ENCODE measurements at places on chromosomes 5 and 9.
A peak's percentile ranks its signal among the peaks of the same experiment; 100 is the strongest.

DNA sequence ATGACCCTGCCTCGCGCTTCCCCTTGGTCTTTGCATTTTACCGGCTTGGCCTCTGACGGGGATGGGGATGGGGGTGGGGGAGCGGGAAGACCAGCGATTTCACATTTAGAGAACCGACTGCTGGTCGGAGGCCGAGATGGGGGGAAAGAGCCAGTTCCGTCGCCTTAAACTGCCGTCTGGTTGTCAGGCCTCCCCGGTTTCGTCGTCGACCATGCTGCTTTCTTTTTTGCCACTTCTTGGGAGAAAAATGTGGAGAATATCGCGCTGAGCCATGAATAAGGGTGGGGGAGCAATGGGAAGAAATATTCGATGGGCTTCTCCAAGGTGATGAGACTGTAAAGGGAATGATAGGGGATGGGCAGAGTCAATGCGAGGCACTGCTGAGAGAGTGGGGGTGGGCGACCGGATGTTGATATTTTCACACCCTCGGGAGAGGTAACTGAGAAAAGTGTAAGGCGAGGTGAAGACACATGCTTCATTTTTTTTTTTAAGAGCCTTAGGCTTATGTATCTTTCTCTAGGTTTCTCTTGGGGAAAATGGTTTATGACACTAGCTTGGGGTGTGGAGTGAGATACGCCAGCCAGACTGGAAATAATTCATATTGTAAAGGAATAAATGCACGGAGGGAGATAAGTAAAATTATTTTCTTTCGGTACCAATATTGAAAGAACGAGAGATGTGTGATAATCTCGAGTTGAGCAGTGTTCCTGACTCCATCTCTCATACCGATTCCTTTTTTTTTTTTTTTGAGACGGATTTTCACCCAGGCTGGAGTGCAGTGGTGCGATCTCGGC lies 1.1 kb downstream of the KIF2A start:
- H3K27ac ChIP-seq: peak overlapping the region; percentile 99
- no peaks in the 10 kb centered on the region for H3K27me3 ChIP-seq
- peaks cover 48% of the 10 kb centered on the region for H3K36me3 ChIP-seq
- DNase-seq: peak; percentile 47
- H3K4me1 ChIP-seq: peaks cover 68% of the 10 kb centered on the region
- H3K4me3 ChIP-seq: peak overlapping the region; percentile 99

GRCh38 chr9:90546200-90546599 lies 96.4 kb downstream of the DIRAS2 start:
- DNase-seq: no peak
- no peak overlapping the region for H3K27ac ChIP-seq
- no peaks in the 10 kb centered on the region for H3K4me1 ChIP-seq

- H3K4me3 ChIP-seq: no peak overlapping the region
- H3K27me3 ChIP-seq: no peaks in the 10 kb centered on the region
- DNase-seq: no peak
- no peak overlapping the region for H3K27ac ChIP-seq
Measured at GRCh38 chr5:164350236-164350635, 844.8 kb downstream of the MAT2B start.

- H3K27ac ChIP-seq: no peak overlapping the region
- no peaks in the 10 kb centered on the region for H3K36me3 ChIP-seq
- H3K4me1 ChIP-seq: no peaks in the 10 kb centered on the region
- no peak for DNase-seq
- peaks cover 6% of the 10 kb centered on the region for H3K27me3 ChIP-seq
Measured at GRCh38 chr5:98474782-98475181, 298.7 kb upstream of the RGMB start.

DNA sequence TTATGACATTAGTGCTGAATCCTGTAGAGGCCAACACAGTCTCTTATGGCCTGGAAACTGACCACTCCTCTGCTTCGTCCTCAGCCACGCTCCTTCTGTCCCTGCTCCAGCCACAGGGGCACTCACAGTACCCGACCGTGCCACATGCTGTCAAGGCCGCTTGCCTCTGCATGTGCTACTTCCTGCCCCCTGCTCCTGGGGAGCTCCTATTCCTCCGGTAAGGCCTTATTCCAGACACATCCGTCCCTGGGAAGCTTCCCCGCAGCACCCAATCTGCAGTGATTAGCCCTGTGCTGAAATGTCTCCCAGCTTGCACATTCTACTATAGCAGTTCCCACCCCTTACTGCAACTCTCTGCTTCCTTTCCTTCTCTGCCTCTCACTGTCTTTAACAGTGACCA lies 187.5 kb downstream of the CRB2 start:
- no peak overlapping the region for H3K4me3 ChIP-seq
- DNase-seq: no peak
- H3K4me1 ChIP-seq: no peaks in the 10 kb centered on the region
- no peaks in the 10 kb centered on the region for H3K27me3 ChIP-seq

- no peak overlapping the region for H3K27ac ChIP-seq
- no peak overlapping the region for H3K4me3 ChIP-seq
- DNase-seq: no peak
- H3K27me3 ChIP-seq: no peaks in the 10 kb centered on the region
Measured at GRCh38 chr9:107548298-107549142, 59.0 kb upstream of the KLF4 start.

DNA sequence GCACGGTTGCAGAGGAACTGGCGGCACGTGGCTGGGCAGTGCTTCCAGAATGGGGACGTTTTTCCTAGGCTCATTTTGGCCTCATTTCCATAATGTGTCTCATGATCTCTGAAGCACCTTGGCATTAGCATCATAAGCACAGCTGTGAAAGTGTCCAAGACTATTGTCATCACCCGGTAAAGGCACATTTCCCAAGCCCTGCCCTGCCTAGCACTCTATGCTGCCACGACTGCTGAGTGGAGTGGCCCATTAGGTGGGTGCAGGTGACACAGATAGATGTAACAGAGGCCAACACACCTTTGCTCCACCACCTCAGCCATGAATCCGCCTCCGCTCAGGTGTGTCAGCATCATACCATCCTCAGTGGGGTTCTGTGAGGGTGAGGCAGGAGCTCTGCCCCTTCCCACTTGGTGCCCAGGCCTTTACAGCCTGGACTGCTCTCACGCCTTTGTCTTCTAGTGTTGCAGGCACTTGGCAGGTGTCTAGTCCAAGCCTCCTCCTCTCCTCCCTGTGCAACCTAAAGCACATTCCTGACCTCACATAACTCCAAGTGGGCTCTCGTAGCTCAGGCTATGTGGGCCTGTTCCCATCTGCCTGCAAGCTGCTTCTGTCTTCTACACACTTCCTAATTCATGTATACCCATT lies 213.0 kb downstream of the FSTL4 start:
- peaks cover 37% of the 10 kb centered on the region for H3K4me1 ChIP-seq
- peaks cover 2% of the 10 kb centered on the region for H3K27me3 ChIP-seq
- H3K4me3 ChIP-seq: no peak overlapping the region
- H3K36me3 ChIP-seq: no peaks in the 10 kb centered on the region
- no peak for DNase-seq
- H3K27ac ChIP-seq: no peak overlapping the region

GRCh38 chr5:405421-405820 lies 37.6 kb upstream of the EXOC3 start:
- H3K27me3 ChIP-seq: no peaks in the 10 kb centered on the region
- H3K27ac ChIP-seq: no peak overlapping the region
- no peak overlapping the region for H3K4me3 ChIP-seq
- DNase-seq: no peak

DNA sequence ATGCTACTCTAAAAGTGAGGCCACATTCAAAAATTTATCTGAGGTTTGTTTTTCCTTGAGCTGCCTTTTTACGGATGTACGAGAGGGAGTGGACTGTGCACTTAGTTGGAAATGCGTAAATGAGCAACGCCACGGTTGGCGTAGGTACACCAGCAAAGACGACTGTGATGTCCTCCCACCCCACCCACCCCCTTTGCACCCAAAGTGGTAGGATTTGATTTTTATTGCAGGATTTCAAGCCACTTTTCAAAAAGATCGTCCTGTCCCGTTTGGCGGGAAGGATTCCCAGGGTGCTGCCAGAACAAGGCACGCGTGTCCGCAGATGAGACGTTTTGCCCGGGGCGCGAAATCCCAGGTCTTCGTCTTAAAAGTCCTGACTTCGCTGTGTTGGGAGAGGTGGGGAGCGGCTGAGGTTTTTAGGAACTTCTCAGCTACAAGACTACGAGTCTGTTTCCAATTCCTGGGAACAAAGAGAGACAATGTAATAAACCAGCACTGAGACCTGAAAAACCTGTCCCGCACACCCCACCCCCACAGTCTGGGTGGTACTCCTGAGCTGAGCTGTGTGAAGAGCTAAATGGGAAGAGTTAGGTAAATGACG lies 1.0 kb upstream of the TLE1 start:
- H3K4me3 ChIP-seq: peak overlapping the region; percentile 83
- peak overlapping the region; percentile 63 for H3K27ac ChIP-seq
- DNase-seq: no peak
- H3K4me1 ChIP-seq: peaks cover 5% of the 10 kb centered on the region

DNA sequence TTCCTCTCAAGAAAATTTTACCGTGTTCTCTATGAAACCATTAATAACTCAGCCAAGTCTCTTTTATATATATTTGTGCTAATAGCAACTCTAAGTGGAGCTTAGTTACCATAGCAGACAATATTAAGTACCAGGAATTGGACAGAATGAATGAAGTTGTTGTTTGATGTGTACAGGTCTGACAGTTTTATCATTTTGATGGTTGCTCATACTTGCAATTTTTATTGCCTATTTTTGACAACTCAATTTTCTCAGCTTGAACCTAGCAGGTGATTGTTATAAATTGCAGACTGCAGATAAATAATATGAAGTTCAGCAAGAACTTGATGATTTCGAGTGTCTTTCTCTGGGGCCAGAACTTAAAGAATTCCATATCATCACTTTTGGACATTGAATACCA lies 163.2 kb downstream of the PLPPR1 start:
- H3K4me1 ChIP-seq: no peaks in the 10 kb centered on the region
- no peak overlapping the region for H3K4me3 ChIP-seq
- no peak for DNase-seq
- H3K27me3 ChIP-seq: no peaks in the 10 kb centered on the region

DNA sequence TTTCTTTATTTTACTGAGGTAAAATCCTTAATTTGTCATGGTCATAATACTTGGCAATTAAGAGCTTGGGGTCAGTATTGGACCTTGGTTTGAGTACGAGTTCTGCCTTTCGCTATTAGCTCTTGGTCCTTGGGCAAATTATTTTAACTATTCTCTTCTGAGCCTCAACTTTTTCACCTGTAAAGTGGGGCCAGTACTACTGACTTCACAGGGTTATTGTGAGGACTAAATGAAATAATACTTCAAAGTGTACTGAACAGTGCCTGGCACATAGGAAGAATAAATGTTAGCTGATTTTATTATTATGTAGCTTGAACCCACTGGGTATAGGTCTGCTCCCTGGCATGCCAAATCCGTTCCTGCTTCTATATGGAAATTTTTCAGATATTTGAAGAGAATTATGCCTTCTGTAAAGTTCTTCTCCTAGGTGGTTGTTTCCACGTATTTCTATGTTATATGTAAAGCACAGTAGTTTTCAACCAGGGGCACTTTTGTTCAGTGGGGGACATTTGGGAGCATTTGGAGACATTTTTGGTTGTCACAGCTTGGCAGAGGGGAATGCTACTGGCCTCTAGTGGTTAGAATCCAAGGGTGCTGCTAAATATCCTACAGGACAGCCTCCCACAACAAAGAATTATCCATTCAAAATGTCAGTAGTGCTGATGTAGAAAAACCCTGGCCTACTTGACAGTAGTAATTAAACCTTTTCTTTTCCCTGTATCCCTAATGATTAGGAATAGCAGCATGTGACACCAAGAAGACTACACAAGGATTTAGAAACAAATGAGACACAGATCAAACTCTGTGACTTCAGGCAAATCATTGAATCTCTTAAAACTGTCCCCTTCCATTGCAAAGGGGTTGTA lies 4.5 kb downstream of the RCL1 start:
- no peak overlapping the region for H3K4me3 ChIP-seq
- no peak overlapping the region for H3K27ac ChIP-seq
- peaks cover 52% of the 10 kb centered on the region for H3K4me1 ChIP-seq
- no peak for DNase-seq
- peaks cover 14% of the 10 kb centered on the region for H3K36me3 ChIP-seq

- no peaks in the 10 kb centered on the region for H3K36me3 ChIP-seq
- H3K4me1 ChIP-seq: no peaks in the 10 kb centered on the region
- H3K4me3 ChIP-seq: no peak overlapping the region
- no peak for DNase-seq
- H3K27me3 ChIP-seq: peaks cover 13% of the 10 kb centered on the region
Measured at GRCh38 chr5:96572864-96573512, 89.2 kb upstream of the CAST start.

GRCh38 chr5:93598091-93599000 lies 15.3 kb downstream of the NR2F1 start:
- H3K36me3 ChIP-seq: peaks cover 7% of the 10 kb centered on the region
- H3K27me3 ChIP-seq: peaks cover 33% of the 10 kb centered on the region
- H3K4me3 ChIP-seq: no peak overlapping the region
- DNase-seq: no peak
- H3K4me1 ChIP-seq: no peaks in the 10 kb centered on the region

DNA sequence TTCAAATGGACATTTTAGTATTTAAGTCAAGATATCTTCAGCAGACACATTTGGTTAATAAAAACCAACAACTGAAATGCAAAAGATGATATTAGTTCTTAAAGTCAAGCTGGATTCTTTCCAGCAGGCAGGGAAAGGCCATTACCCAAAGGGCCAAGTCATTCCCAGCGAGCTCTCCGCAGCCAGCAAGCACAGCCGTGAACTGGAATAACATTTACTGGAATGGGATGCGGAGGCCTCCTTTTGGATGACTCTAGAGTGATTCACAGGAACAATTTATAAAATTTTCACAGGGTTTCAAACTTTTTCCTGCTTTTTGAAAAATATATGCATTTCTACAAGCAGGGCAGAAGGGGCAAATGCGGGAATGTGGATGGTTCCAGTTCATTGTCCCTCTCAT lies 76.6 kb upstream of the DAB2 start:
- H3K27me3 ChIP-seq: no peaks in the 10 kb centered on the region
- DNase-seq: no peak
- no peaks in the 10 kb centered on the region for H3K4me1 ChIP-seq
- H3K27ac ChIP-seq: no peak overlapping the region
- no peaks in the 10 kb centered on the region for H3K36me3 ChIP-seq
- H3K4me3 ChIP-seq: no peak overlapping the region

GRCh38 chr9:121842612-121842978 lies 191.2 kb downstream of the DAB2IP start:
- H3K27me3 ChIP-seq: peaks cover 6% of the 10 kb centered on the region
- no peak overlapping the region for H3K4me3 ChIP-seq
- H3K27ac ChIP-seq: no peak overlapping the region
- no peaks in the 10 kb centered on the region for H3K36me3 ChIP-seq
- no peak for DNase-seq

- H3K4me1 ChIP-seq: no peaks in the 10 kb centered on the region
- no peak overlapping the region for H3K4me3 ChIP-seq
- no peak for DNase-seq
- no peaks in the 10 kb centered on the region for H3K36me3 ChIP-seq
- no peak overlapping the region for H3K27ac ChIP-seq
- H3K27me3 ChIP-seq: peaks cover 22% of the 10 kb centered on the region
Measured at GRCh38 chr5:66529704-66530103, 66.5 kb upstream of the MAST4 start.

GRCh38 chr5:150918613-150919012 lies 13.8 kb upstream of the ZNF300 start:
- H3K27me3 ChIP-seq: no peaks in the 10 kb centered on the region
- no peaks in the 10 kb centered on the region for H3K4me1 ChIP-seq
- H3K36me3 ChIP-seq: no peaks in the 10 kb centered on the region
- H3K4me3 ChIP-seq: no peak overlapping the region

- H3K4me1 ChIP-seq: peaks cover 60% of the 10 kb centered on the region
Measured at GRCh38 chr5:172776235-172776594, 5.2 kb upstream of the DUSP1 start.
